ENCODE measurements at places on chromosomes 5 and 9. TPM values are rescaled to one million over a fixed set of nuclear protein-coding genes. Genes with fewer than 3 reads are reported as not detected.

GRCh38 chr5:16515532-16515931 is 49.9 kb upstream of the ZNF622 start:
- H3K27ac ChIP-seq: no peak overlapping the region
- H3K36me3 ChIP-seq: peaks cover 5% of the 10 kb centered on the region
- H3K27me3 ChIP-seq: no peaks in the 10 kb centered on the region
- peaks cover 32% of the 10 kb centered on the region for H3K4me1 ChIP-seq
- no peak overlapping the region for H3K4me3 ChIP-seq

GRCh38 chr5:134609232-134609851 is 23.3 kb downstream of the SAR1B start:
- peak overlapping the region; percentile 17 for H3K4me3 ChIP-seq
- H3K4me1 ChIP-seq: peaks cover 37% of the 10 kb centered on the region
- DNase-seq: no peak
- no peaks in the 10 kb centered on the region for H3K27me3 ChIP-seq

C9orf50 gene
- not detected for total RNA-seq

KLF4 gene
- 3.4 TPM for total RNA-seq

PTGER4 gene
- 86.3 TPM for total RNA-seq

- no peak overlapping the region for H3K4me3 ChIP-seq
- H3K27ac ChIP-seq: no peak overlapping the region
- no peaks in the 10 kb centered on the region for H3K36me3 ChIP-seq
- H3K27me3 ChIP-seq: no peaks in the 10 kb centered on the region
Observed at GRCh38 chr5:125696762-125697161, 726.4 kb upstream of the GRAMD2B start.

DNA sequence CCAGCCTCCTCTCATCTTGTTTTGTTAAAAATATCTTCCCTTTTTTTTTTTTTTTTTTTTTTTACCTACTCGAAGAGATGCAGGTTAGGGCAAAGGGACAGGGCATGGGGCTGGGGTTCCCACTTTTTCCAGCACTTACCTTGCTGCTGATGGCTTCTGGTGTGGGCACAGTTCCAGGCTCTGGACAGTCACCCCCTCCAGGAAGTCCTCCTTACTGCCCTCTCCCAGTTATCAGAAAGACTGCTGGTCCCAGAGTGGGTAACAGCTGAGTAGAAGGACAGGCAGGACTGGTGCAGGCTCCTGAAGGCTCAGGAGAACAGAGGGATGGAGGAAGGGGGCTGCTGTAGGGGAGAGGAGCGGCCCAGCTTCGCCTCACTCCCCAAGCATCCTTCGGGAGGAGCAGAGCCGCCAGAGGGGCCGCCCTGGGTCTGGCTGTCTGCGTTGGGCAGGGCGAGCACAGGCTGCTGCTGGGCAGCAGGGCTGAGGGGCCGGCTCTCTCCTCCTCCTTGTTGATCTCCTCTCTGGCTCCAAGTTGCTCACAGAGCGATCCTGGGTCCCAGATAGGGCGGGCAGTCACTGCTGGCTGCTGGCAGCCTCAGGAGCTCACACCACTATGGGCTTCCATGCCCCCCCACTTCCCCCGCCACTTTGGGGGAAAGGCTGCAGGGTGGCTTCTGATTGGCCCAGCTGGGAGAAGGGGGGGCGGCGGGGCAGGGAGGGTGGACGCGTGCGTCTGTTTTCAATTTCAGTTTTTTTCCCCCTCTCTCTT is at the start of gene PDGFRB:
TSS of gene PDGFRB (minus strand) at position 588 of the 769 bp plus-strand sequence. CDS start 18,798 bp downstream, outside the sequence.
- peaks cover 14% of the 10 kb centered on the region for H3K27me3 ChIP-seq
- peaks cover 5% of the 10 kb centered on the region for H3K4me1 ChIP-seq
- peak within 1 kb of the TSS; percentile 58 for H3K4me3 ChIP-seq
- no peaks in the 10 kb centered on the region for H3K36me3 ChIP-seq
- DNase-seq: peak; percentile 33

DNA sequence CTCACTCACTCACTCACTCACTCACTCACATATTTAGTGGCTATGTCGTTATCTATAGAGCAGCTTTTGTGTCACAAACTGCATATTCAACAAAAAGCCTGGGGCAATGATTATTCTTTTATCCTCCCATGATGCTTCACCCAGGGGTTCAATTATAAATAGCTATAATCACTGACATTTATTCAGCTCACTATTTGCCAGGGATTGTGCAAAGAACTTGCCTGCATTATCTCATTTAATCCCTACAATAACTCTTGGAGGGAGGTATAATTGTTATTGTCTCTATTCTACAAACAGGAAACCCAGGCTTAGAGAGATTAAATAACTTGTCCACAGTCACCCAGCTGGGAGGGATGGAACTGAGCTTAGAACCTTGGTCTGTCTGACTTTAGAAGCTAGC is 298.0 kb upstream of the MSX2 start:
- no peaks in the 10 kb centered on the region for H3K27me3 ChIP-seq
- no peaks in the 10 kb centered on the region for H3K36me3 ChIP-seq
- no peak overlapping the region for H3K4me3 ChIP-seq
- no peaks in the 10 kb centered on the region for H3K4me1 ChIP-seq
- no peak for DNase-seq
- H3K27ac ChIP-seq: no peak overlapping the region

DNA sequence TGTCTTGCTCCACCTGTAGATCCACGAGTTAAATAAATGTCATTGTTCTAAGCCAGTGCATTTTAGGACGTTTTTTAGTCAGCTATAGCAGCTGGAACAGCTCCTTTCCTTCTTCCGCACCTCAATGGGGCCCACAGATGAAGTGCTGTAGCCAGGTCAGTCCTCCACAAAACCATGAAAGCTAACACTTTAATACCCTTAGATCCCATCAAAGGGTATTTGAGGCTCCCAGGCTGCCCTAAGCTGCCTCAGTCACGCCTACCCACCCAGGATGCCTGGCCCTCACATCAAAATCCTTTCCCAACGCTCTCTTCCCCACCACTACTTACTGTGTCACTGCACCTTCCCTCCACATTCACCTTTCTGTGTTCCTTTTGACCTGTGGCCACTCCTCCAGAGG is 44.1 kb upstream of the ACO1 start:
- no peak overlapping the region for H3K4me3 ChIP-seq
- peaks cover 7% of the 10 kb centered on the region for H3K4me1 ChIP-seq
- no peak overlapping the region for H3K27ac ChIP-seq
- no peaks in the 10 kb centered on the region for H3K36me3 ChIP-seq

GRM6 gene
- not detected for total RNA-seq

GRCh38 chr9:82939451-82939850 is 123.5 kb downstream of the RASEF start:
- H3K27ac ChIP-seq: no peak overlapping the region
- no peak overlapping the region for H3K4me3 ChIP-seq
- no peaks in the 10 kb centered on the region for H3K27me3 ChIP-seq
- no peaks in the 10 kb centered on the region for H3K36me3 ChIP-seq

DNA sequence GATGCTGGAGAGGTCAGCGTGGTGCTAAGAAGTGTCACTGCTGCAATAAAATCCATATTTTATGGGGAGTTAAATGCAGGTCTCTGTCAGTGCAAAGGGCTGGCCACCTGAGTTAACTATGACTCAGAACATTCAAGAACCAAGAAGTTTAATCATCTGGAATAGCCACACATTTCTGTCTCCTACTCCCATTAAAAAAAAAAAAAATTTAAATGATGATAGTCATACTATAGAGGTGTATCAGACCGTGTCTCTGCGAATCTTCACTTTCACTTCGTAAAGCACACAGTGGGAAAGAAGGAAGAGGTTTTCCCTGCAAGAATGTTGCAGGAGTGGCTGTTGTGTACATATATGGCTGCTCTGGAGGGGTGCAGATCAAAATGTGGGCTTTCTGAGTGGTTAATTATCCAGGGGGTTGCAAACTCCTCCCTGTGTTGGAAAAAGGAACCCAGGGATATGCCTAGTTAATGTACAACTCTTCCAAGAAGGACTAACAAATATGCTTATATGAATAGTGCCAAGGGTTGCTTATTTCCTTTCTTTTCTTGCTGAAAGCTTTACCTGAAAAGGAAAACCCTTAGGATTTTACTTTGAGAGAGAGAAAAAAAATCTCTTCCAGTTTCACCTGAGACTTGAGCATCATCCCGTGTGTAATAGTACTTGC is 1.5 kb downstream of the CDH6 start:
- H3K27ac ChIP-seq: no peak overlapping the region
- H3K4me1 ChIP-seq: peaks cover 8% of the 10 kb centered on the region
- H3K4me3 ChIP-seq: no peak overlapping the region
- DNase-seq: no peak
- H3K27me3 ChIP-seq: peaks cover 41% of the 10 kb centered on the region
- H3K36me3 ChIP-seq: no peaks in the 10 kb centered on the region

DNA sequence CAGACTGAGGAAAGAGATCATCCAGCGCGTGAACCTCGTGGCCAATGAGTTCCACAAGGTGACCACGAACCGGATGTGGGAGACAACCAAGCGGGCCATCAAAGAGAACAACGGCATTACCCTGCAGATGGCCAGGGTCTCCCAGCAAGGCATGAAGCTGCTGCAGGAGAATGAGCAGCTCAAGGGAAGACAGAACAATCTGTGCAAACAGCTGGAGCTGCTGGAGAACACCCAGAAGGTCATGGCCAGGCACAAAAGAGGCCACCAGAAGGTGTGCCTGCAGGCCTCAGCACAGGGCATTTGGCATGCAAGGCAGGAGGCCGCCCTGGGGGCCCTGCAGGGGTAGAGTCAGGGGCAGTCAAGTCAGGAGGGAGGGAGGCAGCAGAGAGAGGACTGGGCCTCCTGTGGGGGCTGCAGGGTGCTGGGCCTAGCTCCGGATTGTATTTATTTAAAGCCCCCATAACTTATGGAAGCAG is 4.2 kb downstream of the PTRH1 start:
- no peaks in the 10 kb centered on the region for H3K27me3 ChIP-seq
- H3K27ac ChIP-seq: no peak overlapping the region
- H3K36me3 ChIP-seq: peaks cover 2% of the 10 kb centered on the region
- H3K4me3 ChIP-seq: no peak overlapping the region

DNA sequence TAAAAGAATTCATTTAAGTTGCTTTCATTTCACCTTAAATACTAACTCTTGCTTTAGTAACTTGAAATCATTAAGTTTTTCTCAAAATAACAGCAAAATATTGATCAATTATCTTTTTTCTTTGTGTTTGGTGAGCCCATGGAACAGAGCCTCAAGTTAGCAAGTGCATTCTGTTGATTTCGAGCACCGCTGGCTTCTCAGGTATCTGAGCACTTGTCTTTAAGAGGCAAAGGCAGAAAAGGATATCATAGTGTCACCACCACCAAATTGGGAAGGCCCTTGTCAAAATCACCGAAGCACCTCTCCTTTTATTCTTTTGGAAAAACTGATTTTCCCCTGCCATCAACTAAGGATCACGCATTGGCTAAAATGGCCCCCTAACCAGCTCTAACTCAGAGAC is 17.1 kb upstream of the CTNNAL1 start:
- no peaks in the 10 kb centered on the region for H3K4me1 ChIP-seq
- no peak overlapping the region for H3K27ac ChIP-seq
- H3K4me3 ChIP-seq: no peak overlapping the region
- H3K36me3 ChIP-seq: peaks cover 23% of the 10 kb centered on the region
- H3K27me3 ChIP-seq: no peaks in the 10 kb centered on the region

DNA sequence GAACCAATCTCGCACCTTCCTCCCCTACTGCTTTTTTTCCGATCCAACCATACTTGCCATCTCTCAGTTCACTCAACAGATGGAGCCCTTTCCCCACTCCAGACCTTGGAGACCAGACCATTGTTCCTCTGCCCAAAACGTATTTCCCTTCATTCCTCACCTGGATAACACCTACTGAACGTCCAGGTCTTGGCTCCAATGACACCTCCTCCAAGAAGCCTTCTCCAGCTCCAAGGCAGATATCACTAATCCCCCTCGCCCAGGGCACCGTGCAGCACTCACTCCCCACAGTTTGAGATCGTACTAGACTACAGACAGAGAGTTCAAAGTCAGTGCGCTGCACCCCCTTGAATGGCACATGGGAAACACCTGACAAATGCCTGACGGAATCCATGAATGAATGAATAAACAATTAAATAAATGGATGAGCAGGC is 47.1 kb upstream of the AKNA start:
- H3K27ac ChIP-seq: no peak overlapping the region
- H3K4me1 ChIP-seq: peaks cover 2% of the 10 kb centered on the region
- peak; percentile 37 for DNase-seq
- H3K36me3 ChIP-seq: no peaks in the 10 kb centered on the region

DNA sequence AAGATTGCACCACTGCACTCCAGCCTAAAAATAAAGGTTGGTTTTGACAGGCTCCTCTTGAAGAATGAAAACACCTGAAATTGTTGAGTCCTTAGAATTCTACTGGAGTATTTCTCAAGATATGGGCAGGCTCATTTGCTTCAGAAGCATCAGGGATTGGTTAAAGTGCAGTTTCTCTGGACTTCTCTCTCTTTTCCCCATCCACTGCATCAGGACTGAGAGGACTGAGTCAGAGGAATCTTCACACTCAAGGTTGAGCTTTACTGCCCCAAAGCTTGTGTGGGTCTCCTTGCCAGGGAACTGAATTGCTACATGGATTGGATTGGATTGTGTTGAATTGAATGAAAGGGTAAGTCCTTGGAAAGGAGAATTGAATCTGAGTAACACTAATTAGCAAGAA is 7.5 kb upstream of the CCDC69 start:
- H3K4me3 ChIP-seq: no peak overlapping the region
- DNase-seq: no peak
- no peaks in the 10 kb centered on the region for H3K36me3 ChIP-seq
- no peaks in the 10 kb centered on the region for H3K27me3 ChIP-seq
- peaks cover 14% of the 10 kb centered on the region for H3K4me1 ChIP-seq

DNA sequence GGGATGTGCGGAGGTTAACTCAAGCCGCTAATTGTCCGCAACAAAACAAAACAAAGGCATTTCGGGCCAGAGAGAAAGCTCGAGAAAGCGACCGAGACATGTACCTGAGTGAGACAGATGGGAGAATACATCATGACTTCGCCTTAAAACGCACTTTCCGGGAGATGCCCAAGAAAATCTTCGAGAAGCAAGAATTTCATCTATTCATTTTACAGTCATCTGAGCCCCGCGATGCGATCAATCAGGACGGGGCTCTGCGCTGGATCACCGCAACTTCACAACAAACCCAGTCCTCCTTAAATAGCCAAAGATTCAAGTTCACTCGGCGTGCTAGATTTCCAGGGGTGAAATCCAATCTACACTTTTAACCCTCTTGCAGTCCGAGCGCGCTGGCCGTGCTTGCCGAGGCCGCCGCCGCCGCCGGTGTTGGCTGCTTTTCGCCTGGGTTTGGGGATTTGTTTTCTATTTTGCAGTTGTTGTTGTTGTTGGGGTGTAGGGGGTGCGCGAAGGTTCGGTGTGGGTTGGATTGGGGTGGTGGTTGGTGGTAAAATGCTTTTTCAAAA is 482 bp downstream of the NFIB start:
- peaks cover 1% of the 10 kb centered on the region for H3K36me3 ChIP-seq
- H3K4me1 ChIP-seq: peaks cover 16% of the 10 kb centered on the region
- peaks cover 60% of the 10 kb centered on the region for H3K27me3 ChIP-seq
- DNase-seq: peak; percentile 12
- peak overlapping the region; percentile 71 for H3K4me3 ChIP-seq

ADAMTS16 gene
- total RNA-seq: not detected

GRCh38 chr9:20570756-20571155 is 51.5 kb downstream of the MLLT3 start:
- no peaks in the 10 kb centered on the region for H3K27me3 ChIP-seq
- no peak overlapping the region for H3K4me3 ChIP-seq
- peaks cover 5% of the 10 kb centered on the region for H3K36me3 ChIP-seq
- no peak for DNase-seq

GRCh38 chr9:98635374-98635773 is 73.4 kb downstream of the GABBR2 start:
- no peak overlapping the region for H3K27ac ChIP-seq
- no peak for DNase-seq
- H3K27me3 ChIP-seq: peaks cover 2% of the 10 kb centered on the region
- H3K4me1 ChIP-seq: no peaks in the 10 kb centered on the region

MLANA gene
- total RNA-seq: not detected

LMNB1 gene
- total RNA-seq: 289 TPM

RNF224 gene
- not detected for total RNA-seq

- DNase-seq: no peak
- H3K27me3 ChIP-seq: no peaks in the 10 kb centered on the region
- H3K36me3 ChIP-seq: no peaks in the 10 kb centered on the region
- H3K4me1 ChIP-seq: peaks cover 34% of the 10 kb centered on the region
- H3K27ac ChIP-seq: no peak overlapping the region
- peak overlapping the region; percentile 11 for H3K4me3 ChIP-seq
Observed at GRCh38 chr5:55540525-55540924, 5.8 kb upstream of the PLPP1 start.
